ENCODE measurements at places on chromosomes 3 and 15.

GRCh38 chr3:179446501-179446900 is 4.8 kb downstream of the GNB4 start:
- DNase-seq, result no peak

- no peak for DNase-seq
These were observed 528.2 kb downstream of the ZIC1 start for GRCh38 chr3:147937341-147937740.

DNA sequence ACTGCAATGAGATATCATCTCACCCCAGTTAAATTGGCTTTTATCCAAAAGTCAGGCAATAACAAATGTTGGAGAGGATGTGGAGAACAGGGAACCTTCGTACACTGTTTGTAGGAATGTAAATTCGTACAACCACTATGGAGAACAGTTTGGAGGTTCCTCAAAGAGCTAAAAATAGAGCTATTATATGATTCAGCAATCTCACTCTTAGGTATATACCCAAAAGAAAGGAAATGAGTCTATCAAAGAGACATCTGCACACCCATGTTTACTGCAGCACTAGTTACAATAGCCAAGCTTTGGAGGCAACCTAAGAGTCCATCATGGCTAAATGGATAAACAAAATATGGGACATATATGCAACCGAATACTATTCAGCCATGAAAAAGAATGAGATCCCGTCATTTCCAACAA is 68.0 kb upstream of the HES1 start:
- DNase-seq, result no peak

DNA sequence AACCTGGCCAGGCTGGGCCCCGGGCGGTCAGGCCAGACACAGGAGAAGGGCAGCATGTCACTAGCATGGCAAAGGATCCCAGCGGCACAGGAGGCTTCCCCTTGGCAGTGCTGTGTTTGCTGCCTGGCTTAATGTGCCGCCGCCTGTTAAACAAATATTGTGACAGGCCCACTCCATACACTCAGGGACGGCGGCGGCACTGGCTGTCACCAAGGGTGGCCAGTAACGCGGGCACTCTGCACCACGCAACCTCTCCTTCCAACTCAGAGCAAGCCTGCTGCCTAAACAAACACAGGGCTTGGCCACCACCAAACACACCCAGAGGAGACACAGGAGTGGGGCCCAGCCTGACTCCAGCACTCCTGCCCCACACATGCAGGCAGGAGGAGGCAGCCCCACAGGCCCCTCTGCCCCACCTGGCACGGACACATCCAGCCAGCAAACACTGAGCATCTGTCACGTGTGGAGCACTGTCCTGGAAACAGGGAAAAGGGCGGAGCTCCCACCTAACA is 48.0 kb downstream of the TPRA1 start:
- DNase-seq, result no peak

- no peak for DNase-seq
These were observed 185.3 kb downstream of the FNDC3B start for GRCh38 chr3:172224560-172225214.

All from GM12891 (cell line).